CD4-positive, alpha-beta T cell treated with Interleukin-1 beta for 1 hour (primary cell): ENCODE measurements at places on chromosomes 2 and 18.

GRCh38 chr2:236571145-236571544 lies 1.5 kb downstream of the ACKR3 start:
- no peak for DNase-seq

- DNase-seq: no peak
Measured at GRCh38 chr18:36158266-36158867, 28.7 kb downstream of the ELP2 start.

DNA sequence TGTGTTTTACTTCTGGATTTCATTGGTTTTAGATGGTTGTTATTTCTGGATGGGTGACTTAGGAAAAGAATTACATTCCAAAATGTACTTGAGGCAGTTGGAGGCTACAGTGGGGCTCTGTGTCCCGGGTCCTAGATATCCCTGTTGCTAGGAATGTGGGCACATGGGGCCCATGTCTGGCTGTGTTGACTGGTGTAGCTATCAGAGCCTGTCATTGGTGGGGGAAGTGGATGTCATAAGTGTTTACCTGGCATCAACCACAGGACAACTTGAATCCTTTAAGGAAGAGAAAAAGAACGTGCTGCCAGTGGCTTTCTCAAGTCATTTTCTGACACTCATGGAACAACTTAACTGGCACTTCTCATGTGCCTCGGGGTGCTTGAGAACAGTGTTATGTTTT lies 30.4 kb downstream of the IL18R1 start:
- no peak for DNase-seq

DNA sequence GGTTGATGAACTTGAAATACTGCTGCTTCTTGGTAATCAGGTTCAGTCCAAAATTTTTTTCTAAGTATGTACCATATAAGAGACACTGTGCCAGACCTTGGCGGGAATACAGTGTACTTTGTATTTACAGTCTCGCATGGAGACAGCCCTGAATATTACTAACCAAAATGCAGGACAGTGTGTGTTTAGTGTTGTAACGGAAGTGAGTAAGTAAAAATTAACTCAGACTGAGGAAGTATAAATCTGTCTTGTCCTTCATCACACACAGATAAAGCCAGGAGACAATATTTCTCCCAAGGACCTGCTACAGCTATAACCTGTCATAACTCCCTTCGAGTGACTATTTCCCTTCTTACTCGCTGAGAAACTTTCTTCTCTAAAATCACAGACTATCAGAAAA lies 76.9 kb downstream of the ACTR3 start:
- DNase-seq: no peak

DNA sequence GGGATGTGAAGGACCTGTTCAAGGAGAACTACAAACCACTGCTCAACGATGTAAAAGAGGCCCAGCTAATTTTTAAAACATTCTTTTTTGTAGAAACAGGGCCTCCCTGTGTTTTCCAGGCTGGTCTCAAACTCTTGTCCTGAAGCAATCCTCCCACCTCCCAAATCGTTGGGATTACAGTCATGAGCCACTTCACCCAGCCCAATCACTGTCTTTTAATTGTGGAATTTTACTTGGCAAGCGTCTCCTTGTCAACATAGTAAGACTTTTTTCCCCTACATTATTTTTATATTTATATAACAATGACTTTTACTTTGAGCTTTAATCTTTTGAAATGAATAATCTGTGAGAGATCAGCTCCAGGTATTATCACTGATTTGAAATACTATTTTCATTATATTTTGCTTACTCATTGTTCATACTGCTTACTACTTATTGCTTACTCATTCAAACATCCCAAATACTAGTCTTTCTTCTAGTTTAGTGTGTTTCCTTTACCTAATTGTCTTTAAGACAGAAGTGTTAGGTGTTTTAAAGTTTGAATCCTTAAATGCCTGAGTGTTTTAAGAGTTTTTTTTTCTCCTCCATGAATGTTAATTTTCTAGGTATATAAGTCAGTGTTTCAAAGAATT lies 48.9 kb downstream of the PTPN4 start:
- no peak for DNase-seq

DNA sequence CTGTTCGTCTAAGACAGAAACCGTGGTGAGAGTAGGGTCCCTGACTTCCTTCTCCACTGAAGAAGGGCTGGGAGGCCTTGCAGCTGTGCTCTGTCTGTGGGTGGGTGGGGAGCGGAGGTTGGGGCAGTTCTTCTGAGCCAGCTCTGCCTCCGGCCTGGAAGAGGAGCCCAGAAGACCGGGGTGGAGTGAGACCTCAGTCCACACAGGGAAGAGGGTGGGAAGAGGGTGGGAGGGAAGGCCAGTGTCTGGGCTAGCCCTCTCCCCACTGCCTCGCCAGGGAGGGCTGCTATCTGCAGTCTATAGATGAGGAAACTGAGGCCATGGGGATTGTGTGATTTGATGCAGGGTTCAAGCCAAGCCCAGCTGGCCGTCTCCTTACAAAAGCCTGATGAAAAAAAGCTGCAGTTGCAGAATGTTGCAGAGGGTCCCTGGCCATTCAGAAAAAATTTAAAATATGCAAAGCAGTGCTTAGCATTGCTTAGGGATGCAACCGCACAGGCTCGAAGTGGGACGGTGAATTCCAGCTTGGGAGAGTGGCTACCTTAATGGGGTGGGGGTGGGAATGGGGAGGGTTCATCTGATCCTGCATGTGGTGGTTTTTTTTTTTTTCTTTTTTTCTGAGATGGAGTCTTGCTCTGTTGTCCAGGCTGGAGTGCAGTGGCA lies 181.6 kb upstream of the HS6ST1 start:
- no peak for DNase-seq

DNA sequence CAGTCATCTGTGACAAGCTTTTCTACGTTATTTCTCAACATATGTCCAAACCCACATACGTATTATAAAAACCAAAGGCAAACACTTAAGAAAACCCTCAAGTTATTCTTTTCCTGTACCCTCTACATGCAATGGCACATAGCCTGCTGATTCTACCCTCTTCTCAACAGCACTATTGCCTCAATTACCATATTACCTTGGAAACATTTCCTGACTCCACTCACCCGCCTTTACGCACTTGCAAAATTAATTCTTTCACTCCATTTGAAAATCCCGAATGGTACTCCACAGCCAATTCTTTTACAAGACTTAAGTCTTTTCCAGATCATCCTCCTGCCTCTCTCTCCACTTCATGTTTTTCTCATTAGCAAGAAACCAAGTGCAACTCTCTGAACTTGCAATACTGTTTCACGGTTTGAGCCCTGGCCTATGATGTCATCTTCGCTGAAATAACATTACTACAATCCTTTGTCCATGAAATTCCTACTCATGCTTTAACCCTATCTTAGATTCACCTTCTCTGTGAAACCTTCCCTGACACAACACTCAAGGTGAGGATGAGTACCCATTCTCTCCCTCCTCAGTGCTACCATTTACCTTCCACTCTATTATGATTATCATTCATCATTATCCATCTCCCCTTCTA lies 29.0 kb downstream of the SESTD1 start:
- no peak for DNase-seq

DNA sequence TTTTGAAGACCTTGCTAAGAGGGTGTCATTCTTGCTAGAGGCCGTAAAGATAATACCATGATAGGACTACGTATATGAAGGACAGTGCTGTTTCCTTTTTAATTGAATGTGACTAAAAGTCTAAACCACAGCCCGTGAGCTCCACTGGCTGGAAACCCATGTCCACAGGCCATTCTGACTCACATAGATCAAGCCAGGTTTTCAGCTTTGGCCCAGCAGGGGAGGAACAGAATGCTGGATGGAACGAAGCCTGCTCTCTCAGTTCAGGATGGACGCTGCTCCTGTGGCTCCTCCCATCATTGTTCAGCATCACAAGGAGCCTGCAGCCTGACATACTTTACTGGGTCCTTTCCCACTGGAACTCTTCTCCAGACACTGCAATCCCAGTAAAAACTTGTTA lies 47.6 kb downstream of the ALPK2 start:
- no peak for DNase-seq

GRCh38 chr2:179311101-179311500 lies 46.5 kb upstream of the SESTD1 start:
- no peak for DNase-seq

DNA sequence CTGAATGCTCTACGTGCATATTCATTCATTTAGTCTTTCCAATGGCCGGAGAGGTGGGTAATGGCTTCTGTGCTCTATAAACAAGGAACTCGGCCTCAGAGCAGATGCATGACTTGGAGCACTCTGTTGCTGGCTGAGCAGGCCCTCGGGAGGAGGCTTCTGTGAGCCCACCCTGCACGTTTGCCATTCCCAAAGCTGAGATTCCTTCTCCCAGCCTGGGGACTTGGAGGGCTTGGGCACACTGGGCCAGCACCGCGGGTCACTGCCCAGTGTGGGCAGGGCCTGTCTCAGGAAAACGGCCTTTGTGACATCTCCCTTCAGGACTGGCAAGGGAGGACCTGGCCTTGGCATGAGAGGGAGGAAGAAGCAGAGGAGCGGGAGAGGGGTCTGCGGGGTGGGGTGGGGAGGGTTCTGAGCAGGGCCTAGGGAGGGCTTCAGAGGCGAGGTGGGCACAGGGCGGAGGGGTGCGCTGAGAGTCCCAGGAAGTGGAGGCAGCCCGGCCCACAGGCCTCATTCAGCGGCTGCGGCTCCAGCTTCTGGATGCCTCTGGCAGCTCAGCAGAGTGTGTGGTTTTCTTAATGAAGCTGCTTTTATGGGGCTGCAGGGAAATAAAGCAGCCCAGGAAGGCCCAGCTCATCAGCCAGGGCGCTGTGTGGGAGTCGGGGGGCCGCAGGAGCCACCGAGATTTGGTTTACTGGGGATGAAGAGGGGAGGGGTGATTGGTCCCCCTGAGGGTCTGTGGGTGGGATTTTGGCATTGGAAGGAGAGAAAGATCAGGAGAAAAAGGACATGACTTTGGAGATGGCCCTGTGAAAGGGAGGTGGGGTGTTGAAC lies 51.7 kb upstream of the OTOF start:
- DNase-seq: no peak

DNA sequence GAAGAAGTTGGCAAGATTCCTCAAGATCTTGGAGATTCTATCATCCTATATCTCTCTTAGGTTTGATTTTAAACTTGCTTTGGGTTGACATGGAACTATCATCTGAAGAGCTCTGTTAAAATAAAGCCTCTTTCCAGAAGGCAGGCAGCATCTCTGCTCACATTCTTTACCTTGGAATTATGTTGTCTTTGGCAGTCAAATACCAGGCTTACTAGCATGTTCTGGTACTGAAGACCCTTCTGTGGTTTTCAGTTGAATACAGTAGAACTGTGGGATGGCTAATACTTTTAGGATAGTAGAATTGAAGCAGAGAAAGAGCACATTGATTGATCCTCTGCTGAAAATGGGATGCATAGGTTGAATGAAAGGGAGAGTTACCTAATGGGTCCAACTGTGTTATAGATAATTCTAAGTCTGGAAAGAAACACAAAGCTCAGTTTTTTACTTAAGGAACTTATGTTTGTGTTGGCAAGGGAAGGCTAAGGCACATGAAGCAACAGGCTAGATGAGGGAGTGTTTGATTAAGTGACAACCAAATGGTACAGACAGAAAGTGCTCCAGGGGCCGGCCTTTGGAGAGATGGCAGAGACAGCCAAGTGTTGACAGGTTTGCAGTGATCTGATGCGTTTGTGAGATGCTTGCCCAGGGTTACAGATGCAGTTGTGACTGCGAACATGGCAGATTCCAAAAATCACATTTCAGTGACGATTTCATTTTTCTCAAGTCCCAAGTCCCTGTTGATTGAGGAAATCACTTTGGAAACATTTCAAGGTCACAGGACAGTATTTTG lies 397.9 kb downstream of the MEIS1 start:
- no peak for DNase-seq

DNA sequence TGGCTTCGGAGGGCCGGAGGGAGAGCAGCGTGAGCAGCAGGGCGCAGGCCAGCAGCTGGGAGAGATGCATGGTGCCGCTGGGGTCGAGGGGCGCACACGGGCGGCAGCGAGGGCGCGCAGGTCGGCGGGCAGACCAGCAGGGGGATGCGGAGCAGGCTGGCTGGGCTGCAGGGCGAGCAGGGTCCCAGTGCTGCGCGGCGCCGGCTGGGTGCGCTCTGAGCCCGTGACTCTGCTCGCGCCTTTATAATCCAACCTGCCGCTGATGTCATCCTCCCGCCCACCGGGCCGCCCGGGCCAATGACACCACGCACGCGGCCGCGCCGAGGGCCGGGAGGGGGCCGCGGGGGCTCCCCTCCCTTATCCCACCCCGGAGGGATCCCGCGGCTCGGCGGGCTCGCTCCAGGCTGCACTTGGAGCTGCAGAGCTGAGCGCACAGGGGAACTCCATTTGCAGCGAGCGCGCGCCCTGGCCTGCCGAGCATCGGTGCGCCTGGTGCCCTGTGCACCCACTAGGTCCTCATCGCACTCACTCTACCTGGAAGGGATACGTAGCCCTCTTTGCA lies at the start of gene NPPC:
TSS of gene NPPC (minus strand) at position 217 of the 562 bp plus-strand sequence. CDS start at position 70, 147 bp downstream.
- DNase-seq: peak; percentile 46

DNA sequence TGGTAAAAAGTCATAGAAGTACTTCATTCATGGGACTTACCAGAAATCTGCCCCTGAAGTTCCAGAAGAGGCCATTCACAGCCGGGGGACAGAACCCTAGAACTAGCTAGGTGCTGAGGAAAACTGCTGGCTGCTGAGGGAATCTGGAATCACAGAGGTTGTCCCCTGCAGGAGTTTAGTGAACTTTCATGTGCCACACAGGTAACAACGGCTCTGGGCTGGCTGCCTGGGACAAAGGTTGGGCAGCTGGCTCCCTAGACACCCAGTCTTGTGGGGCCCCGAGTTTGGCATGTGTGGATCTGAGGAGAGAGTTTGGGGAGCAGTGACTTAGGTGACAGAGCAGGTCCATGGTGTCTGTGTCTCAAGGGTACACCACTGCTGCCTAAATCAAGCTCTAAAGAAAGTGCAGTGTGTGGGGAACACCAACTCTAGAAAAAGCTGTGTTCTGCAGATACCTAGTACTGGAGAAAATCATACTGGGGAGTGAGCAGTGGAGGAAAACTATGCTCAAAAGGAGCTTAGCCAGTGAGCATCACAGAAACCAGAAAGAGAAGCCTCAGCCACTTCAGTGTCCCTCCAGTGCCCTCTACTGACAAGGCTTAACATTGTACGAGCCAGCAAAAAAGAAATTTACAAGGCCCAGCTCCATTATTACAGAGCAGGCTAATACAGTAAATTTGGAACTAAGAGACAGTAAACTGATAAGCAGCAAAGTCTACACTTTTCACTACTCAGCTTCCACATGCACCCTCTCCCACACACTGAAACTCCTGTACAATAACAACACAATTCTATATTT lies 15.2 kb downstream of the GALNT3 start:
- DNase-seq: no peak

DNA sequence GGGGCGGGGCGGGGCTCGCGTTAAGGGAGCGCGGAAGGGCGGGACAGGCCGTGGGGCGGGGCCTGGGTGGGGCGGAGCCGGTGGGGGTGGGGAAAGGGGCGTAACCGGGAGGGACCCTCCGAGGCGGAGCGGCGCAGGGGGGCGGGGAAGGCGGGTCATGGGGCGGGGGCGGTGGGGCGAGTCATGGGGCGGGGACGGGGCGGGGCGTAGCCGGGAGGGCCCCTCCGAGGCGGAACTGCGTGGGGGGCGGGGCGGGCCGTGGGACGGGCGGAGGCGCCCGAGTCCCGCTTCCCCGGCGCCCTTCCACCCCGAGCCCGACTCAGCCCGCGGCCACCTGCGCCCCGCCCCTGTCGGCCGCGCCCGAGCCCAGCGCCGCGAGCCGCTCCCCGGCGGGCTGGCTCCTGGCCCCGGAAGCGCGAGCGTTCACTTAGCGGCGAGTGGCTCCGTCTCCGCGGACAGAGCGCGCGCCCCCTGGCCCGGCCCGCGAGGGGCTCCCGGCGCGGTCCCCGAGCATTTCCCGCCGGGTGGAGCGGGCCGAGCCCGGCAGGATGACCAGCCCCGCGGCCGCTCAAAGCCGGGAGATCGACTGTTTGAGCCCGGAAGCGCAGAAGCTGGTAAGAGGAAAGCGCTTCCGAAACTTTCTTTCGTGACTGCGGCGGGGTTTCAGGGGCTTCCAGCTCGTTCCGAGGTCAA lies 64.7 kb downstream of the LRRFIP1 start:
- DNase-seq: peak; percentile 95

GRCh38 chr2:237480556-237480955 lies 6.5 kb upstream of the MLPH start:
- no peak for DNase-seq
